HEK293T (cell line): ENCODE measurements at places on chromosomes 11 and 22.

GRCh38 chr11:67273260-67273990 is 7.2 kb downstream of the GRK2 start:
- DNase-seq, result no peak

GRCh38 chr11:131800452-131800851 is 430.0 kb downstream of the NTM start:
- no peak for DNase-seq

- no peak for DNase-seq
Measured at GRCh38 chr11:9219115-9219514, 46.0 kb downstream of the DENND5A start.

- DNase-seq, result no peak
Measured at GRCh38 chr11:96001037-96001436, 77.1 kb upstream of the MTMR2 start.

DNA sequence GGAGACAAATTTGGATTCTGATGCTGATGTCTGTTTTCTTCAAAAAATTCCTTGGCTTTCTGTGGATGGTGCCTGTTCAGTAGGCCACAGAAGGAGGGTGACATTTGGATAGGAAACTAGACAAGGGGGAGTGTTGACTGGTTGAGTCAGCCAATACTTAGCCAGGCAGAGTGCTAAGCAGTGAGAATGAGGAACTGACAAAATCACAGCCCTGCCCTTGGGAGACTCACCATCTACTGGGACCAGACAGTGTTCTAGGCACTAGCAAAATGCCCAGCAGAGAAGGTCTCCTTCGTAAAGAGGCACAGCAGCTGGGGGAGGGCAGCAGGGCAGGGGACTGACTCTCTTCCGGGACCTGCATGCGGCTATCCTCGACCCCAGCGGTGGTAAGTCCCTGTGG is 190.2 kb downstream of the DSCAML1 start:
- no peak for DNase-seq

DNA sequence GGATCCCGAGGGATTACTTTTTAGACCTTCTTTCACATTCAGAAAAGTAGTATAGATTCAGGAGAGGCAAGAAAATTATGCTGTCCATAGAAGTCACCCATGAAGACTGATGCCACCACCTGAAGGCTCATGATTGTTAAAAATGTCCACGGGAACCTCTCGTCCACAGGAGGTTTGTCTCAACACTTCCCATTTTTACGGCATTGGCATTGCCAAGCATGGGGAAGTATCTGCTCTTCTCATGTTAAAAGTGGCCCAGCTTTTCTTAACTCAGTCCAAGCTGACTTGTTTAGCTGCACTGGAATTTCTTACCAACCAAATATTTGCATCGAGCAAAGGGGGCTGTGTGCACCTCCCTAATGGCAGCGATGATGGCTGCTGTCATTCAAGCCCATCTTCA is 9.6 kb downstream of the CDPF1 start:
- no peak for DNase-seq

- no peak for DNase-seq
Measured at GRCh38 chr22:19974935-19975706, 33.5 kb upstream of the TXNRD2 start.

DNA sequence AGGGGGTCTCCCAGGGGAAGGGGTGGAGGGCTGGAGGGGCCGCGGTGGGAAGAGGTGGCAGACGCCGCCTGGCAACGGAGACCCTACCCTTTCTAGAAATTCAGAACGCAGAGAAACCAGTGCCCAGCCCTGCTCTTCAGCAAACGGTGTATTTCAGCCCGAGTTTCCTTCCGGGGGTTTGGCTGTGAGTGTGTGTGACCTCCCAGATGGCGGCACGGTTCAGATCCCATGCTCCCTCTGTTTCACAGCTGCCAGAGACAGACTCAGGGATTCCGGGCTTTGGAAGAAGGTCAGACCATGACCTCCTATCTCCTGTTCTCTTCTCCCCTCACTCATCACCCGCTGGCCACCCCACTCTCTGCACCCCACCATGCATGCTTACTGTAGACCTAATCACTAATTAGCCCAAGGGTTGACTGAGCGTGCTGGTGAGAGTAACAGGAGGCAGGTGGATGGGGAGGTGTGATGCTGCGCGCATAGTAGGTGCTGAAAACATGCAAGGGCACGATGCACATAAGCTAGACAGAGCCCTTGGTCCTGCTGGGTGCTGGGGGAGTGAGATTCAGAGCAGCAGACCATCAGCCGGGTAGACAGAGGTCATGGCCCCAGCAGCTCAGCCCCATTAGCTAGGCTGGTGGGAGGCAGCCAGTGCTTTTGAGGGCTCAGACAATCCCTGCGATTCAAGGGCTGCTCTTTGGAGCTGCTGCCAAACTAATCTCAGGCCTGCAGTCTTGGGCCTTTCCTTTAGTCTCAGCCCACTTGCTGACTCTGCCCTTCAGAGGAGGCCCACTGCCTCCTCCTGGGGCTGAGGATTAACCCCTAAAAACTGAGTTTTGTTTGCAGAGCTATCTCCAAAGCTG is 256.5 kb upstream of the CADM1 start:
- DNase-seq, result no peak

- no peak for DNase-seq
Measured at GRCh38 chr11:64566915-64567891, 23.8 kb upstream of the SLC22A12 start.

DNA sequence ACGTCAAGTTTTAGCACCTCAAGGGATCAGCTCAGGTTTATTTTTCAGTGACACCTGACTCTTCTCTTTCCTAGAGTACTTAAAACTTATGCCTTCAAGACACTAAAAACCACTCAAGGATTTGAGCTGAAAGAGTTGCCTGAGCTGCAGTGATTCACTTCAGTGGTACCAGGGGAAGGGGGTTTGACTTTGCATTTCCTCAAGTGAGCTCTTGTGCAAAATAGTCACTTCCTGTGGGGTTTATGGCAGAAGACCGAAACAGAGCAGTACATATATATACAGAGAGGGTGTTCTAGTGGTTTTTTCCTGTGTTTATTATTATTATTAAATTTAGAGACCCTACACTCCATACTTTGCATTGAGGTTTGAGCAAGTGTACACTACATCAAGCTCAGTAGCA is 60.7 kb downstream of the DBX1 start:
- DNase-seq, result no peak

- peak; percentile 78 for DNase-seq
Measured at GRCh38 chr11:85685820-85686459, at the start of gene CCDC89. Gene CCDC89, minus strand, starts transcription at chr11:85686195. Its CDS starts 65 bp downstream, at chr11:85686130.

DNA sequence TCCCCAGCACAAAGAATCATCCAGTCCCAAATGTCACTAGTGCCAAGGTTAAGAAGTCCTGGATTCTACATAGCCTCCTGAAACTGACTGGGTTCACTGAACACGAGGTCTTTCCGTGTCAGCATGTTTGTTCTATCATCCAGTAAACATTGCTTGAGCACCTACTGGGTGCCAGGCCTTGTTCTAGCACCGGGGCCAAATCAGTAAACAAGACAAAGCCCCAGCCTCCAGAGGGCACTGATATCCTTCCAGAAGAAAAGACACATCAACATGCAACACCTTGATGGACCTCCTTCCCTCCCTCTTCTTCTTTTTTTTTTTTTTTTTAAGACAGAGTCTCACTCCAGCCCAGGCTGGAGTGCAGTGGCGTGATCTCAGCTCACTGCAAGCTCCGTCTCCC is 26.9 kb downstream of the TPST2 start:
- no peak for DNase-seq

DNA sequence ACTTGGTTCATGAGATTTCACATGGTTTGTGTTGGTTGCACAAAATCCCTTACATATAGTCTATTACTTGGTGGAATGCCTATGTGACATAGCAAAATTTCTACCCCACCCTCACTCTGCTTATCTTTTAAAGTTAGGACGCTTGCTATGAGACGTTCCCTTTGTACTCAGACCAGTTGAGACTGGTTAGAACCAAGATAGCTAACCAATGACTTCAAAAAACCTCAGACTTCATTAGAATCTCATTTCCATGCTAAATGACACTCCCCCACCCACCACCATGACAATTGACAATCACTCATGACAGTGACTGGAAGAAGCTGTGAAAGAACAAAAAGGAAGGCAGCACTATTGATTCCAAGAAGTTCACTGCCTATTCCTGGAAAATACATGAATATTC is 313.6 kb downstream of the ETS1 start:
- no peak for DNase-seq

DNA sequence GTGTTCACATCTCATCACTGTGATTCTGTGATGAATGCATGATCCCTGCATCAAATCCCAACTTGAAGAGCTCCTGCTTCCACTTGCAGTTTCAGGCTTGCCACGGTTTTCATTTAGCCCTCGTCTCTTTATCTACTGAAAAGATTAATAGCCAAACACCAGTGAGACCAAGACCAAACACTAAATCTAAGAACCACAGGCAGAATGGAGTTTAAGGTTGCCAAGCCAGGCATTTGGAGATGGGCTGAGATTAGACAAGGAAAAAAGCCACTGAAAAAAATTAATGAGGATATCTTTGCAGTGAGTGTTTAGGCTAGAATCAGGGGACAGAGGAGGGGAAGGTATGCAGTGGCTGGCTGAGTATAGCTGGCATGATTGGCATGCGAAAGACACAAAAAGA is 227.2 kb upstream of the BLID start:
- DNase-seq, result no peak

DNA sequence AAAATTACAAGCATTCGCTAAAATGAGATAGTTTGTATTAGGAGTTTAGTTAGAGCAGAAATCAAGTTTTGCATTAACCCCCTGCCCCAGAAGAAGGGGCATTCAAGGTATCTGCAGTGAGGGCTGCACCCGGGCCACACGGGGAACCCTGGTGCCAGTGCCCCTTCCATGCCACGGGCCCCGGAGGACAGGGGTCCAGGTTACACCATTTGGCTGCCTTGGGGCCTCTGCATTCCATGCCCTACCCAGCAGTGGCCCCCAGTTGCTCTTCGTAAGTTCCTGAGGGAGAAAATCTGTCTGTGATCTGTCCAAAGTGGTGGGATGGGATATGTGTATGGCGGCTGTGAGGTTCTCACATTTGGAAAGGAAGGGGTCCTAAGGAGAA is 16.8 kb upstream of the PANX2 start:
- no peak for DNase-seq

- peak; percentile 70 for DNase-seq
Measured at GRCh38 chr11:72589802-72590761, 84.1 kb downstream of the PDE2A start.

DNA sequence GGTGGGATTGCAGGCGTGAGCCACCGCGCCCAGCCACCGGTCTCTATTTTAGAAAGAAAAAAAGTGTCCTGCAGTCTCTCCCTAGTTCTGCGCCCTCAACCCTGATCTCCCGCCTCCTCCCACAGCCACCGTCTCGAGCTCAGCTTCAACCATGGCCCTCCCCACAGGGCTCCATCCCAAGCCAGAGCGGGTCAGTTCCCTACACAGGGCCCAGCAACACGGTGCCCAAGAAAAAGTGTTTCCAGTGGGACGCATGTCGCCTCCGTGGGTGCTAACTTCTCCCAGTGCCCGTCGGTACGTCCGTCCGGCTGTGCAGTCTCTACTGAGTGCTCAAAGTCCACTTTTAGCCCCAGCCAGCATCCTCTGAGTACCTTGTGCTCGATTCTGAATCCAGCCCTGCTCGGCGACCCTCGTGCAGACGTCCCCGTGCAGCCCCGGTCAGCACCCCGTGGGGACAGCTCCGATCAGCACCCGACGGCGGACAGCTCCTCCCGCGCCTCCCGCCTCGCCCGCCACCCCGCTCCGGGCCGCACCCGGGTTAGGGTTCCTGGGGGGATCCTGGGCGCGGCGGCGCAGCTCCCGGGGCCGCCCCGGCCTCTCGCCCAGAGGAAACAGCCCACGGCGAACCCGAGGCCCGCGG is 657 bp upstream of the MAPK8IP2 start:
- peak; percentile 74 for DNase-seq

DNA sequence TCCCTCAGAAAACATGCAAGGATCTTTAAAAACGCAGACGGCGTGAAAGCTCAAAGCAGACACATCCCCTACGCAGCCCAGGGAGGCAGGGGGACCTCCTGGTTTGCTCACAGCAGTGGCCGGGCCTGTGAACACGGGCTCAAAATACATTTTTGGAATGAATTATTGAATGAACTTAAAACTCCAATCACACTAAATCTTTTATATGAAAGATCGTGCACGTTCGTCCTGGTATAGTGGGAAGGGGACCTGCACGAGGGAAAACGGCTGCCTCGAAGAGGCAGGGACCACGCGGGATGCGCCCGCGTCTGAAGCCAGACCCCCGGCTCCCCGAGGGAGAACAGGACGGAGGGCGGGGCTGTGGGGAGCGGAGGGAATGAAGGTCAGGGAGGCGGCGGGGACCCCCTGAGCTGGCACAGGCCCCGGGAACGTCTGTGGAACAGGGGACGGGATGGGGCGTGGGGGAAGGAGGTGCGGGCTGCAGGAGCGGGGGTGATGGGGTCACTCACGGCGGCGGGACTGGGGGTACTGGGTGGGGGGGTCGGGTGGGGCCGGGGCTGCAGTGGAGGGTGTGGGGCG is 1.3 kb upstream of the PANX2 start:
- DNase-seq, result no peak

DNA sequence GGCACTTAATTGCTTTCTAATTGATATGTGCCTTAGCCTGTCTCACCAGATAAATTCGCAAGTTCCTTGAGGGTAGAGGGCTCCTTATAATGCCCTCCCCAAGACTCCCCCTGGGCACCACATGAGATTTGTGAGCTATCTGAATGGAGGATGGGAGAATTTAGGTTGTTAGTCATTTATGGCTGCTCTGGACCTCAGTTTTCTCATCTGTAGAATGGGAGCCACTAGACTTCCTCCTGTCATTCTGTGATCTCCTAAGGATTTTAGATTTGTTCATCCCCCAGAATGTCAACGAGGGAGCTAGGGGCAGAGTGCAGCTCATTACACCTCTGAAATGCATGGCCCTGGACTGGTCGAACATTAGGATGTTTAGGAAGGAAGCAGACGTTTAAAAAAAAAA is 294.6 kb downstream of the MIAT start:
- DNase-seq, result no peak

DNA sequence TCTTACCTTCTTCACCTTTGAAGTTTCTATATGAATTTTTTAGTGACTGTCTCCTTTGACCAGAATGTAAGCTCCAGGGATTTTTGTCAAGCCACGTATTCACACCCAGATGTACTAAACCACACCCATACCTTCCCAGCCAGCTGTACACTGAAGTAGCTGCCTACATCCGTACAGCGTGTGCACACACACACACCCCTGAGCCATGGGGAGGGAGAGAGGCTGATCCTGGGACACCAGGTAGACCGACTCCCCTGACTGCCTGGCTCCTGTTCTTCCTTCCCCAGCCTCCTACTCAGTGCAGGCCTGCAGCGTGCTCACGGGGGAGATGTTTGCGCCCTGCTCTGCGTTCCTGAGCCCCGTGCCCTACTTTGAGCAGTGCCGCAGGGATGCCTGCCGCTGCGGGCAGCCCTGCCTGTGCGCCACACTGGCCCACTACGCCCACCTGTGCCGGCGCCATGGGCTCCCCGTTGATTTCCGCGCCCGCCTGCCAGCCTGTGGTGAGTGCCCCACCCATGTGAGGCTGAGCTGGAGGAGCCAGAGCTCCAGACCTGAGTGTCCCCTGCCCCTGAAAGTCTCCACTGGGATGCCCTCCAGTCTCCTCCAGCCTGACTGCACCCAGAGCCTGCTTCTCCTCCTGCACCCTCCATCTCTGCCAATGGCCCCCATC is 25.9 kb downstream of the OTOG start:
- no peak for DNase-seq
